ENCODE measurements at places on chromosomes 5 and 9.

GRCh38 chr9:4220346-4220745 is 79.5 kb downstream of the GLIS3 start:
- DNase-seq: no peak

GRCh38 chr5:110304176-110304575 is 422.3 kb downstream of the TMEM232 start:
- no peak for DNase-seq

GRCh38 chr5:175654807-175655206 is 3.1 kb upstream of the HRH2 start:
- no peak for DNase-seq

GRCh38 chr9:98359569-98359968 is 104.1 kb upstream of the TBC1D2 start:
- no peak for DNase-seq

GRCh38 chr9:137011156-137011555 is 14.8 kb upstream of the CLIC3 start:
- no peak for DNase-seq

- DNase-seq: peak; percentile 88
Observed at GRCh38 chr5:142145106-142145900, 36.7 kb downstream of the NDFIP1 start.

DNA sequence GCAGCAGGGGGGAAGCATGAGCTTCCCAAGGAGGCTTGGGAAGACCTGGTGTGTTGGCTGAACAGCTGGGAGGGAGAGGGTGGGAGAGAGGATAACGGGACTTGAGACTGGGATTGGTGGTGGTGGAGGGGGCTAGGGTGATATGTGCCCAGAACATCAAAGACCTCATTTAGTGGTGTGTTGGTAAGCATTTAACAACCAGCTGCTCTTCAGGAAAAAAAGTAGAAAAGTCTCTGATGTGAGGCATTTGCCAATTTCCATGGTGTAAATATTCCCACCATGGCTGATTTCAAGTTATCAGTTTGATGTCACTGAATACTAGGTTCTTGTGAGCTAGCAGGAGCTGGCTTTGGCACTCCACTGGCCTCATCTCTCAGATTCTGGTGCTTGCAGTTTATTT is 170.8 kb downstream of the MACROH2A1 start:
- DNase-seq: no peak

GRCh38 chr5:78534148-78534904 is 114.2 kb downstream of the LHFPL2 start:
- DNase-seq: no peak

DNA sequence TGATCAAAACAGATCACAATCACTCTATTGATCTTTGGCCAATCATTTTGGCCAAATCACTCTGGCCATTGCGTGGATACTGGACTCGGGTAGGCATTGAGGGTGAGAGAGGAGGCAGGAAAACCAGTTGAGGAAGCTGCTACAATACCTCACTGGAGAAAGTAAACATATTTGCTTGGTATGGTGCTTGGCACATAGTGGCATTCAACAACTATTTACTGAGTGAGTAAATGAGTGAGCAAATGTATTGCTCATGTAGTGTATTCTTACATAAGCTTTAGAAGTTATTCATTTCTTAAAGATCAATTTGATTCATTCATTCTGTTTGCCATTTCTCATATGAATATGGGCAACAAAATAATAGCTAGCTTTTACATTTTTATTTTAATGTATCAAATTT is 4.0 kb upstream of the DEPDC1B start:
- DNase-seq: peak; percentile 27

DNA sequence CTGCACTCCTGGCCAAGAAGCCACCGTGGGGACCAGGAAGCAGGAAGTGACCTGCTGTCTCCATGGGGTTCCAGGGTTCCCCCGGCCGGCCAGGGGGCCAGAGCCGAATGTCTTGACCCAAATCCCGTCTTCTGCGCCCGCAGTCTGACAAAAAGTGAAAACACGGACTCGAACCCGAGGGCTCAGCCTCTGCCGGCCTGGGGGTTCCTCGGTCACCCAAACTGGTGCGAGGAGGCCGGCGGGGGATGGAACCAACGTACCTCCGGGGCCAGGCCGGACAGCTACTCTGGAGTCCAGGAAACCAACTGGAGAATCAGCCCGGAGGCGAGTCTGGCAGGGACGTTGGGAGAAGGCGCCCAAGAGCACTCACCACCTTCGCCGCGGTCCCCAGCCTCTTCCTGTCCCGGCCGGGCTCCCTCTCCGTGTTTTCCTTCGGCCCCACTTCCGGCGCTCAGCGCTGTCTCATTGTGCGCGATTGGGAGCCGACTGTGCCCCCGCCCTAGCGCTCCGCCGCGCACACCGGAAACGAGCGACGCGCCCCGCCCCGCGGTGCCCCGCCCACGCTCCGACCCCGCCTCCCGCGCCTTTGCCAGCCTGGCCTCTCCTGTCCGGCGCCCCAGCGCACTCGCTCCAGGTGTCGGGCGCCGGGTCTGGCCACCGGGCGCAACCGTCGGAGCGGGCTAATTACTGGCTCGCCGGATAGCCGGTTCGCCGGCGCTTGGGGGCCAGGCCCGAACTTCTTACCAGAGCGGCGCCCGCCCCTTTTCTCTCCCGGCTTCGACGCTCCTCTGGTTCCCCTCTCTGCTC is at the start of gene TUT7:
TSS of gene TUT7 (minus strand) at position 400 of the 807 bp plus-strand sequence. CDS start 1,211 bp downstream, outside the sequence.
- DNase-seq: peak; percentile 98

Measured in Karpas-422 (cell line).